ENCODE measurements at places on chromosomes 5 and 9.
A peak's percentile ranks its signal among the peaks of the same experiment; 100 is the strongest.

DNA sequence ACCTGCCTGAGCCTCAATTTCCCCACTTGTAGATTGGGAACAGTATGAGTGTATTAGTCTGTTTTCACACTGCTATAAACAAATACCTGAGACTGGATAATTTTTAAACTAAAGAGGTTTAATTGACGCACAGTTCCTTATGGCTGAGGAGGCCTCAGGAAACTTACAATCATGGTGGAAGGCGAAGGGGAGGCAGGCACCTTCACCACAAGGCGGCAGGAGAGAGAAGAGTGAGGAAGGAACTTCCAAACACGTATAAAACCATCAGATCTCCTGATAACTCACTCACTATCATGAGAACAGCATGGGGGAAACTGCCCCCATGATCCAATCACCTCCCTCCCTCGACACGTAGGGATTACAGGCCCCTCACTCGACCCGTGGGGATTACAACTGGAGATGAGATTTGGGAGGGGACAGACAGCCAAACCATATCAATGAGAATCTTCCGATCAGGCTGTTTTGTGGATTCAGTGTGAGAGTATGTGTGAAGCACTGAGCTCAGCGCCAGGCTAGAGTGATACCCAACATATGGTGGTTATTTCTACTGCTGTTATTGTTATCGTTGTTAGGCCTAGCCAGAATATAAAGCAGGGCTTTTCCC lies 14.6 kb upstream of the LMX1B start:
- no peak for DNase-seq

DNA sequence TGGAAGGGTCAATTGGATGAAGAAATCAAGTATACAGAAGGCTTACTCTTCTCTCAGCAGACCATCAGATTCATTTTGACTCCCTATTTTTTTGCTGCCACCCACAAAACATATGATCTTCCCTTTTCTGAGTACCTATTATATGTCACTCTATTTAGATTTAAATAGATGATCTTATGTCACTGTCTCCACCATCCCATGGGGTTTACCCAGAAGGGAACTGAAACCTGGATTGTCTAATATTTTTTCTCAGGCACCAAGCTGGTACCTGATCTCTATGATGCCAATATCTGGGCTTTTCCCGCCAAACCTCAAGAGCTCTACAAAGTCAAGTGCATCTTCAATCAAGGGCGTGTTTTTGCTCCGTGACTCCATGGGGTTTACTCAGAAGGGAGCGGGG lies 118.7 kb downstream of the GAS1 start:
- DNase-seq = no peak

DNA sequence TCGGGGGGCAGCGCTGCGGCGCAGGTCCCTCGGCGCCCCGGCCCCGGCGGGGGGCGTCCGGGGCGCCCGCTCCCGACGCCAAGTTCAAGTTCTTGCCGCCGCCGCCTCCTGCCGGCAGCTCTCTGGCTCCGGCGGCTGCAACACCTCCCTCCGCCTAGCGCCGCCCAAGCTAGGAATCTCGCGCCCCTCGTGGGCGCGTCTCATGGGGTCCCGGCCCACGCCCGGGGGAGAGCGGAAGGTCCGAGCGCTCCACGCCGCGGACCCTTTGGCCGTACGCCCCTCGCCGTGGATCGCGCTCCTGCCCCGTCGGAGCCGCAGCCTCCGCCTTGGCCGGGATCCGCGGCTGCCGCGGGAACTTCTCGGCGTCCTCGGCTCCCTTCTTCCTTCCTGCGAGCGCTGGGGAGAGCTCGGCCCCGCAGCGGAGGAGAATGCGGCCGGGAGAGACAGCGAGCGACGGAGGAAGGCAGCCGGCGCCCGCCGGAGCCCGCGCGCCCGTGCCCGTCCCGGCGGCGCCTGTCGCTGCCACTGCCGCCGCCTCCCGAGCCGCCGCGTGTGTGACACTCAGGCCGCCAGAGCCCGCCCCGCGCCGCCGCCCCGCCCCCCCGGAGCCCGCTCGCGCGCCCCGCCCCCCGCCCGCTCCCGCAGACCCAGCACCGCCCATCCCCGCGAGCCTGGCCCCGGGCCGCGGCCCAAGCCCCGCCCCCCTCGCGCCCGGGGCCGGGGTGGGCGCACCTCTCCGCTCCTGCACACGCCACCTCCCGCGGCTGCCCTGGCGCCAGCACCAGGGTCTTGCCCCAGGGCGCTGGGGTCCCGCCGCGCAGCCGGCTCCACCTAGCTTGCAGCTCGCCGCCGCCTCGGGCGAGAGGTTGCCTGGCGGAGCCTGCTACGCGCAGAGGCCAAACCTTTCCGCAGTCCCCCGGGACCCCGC lies at the start of gene SHB:
SHB (minus strand) TSS at position 527 of the 928 bp plus-strand sequence. CDS start 582 bp downstream, outside the sequence.
- DNase-seq = peak; percentile 72

GRCh38 chr5:66436721-66437120 lies 159.5 kb upstream of the MAST4 start:
- no peak for DNase-seq

DNA sequence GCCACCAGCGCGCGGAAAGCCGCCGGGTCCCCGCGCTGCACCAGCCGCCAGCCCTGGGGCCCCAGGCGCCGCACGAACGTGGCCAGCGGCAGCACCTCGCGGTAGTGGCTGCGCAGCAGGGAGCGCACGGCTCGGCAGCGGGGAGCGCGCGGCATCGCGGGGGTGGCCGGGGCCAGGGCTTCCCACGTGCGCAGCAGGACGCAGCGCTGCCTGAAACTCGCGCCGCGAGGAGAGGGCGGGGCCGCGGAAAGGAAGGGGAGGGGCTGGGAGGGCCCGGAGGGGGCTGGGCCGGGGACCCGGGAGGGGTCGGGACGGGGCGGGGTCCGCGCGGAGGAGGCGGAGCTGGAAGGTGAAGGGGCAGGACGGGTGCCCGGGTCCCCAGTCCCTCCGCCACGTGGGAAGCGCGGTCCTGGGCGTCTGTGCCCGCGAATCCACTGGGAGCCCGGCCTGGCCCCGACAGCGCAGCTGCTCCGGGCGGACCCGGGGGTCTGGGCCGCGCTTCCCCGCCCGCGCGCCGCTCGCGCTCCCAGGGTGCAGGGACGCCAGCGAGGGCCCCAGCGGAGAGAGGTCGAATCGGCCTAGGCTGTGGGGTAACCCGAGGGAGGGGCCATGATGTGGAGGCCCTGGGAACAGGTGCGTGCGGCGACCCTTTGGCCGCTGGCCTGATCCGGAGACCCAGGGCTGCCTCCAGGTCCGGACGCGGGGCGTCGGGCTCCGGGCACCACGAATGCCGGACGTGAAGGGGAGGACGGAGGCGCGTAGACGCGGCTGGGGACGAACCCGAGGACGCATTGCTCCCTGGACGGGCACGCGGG lies at the start of gene TERT:
TERT (minus strand) TSS at position 234 of the 815 bp plus-strand sequence; CDS start at position 155, 79 bp downstream.
- peak; percentile 80 for DNase-seq

DNA sequence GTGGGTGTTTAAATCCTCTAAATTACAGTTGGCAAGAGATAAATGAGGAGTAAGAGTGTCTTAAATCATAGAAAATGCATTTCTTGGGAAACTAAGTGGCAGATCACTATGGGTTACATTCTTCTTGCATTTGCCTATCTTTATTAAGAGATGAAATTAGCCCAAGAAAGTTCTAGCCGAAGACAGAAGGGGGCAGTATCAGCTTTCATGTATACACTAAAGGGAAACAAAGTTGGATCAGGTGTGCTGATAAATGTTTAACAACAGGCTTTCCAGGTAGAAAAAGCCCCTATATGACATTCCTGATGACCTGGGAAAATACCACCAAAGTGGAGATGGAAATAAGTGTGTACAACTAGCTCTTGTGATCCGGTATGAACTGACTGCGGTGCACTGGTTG lies 81.9 kb upstream of the TLR4 start:
- no peak for DNase-seq

DNA sequence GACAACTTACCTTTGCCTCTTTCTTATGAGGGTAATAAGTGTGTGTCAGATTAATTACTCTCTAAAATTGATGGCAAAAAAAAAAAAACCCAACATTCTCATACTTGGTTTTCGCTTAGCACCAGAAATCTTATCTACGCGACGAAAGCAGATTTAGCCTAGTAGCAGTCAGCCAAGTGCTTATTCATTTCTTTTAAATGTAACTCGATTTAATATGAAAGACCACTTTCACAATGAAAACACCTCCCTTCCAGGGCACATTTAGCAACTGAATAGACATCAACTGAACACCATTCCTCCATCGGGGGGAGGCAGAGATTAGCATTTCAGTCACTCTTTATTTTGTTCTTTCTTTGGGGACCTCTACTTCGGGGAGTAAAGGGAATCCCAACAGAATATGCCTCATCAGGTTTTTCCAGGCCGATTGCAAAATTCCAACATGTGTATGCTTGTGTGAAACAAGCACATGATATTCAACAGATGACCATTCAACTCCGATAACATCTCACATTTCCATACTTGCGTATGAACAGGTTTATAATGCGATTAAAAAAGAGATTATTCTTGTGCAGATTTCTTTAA lies 124.1 kb upstream of the RETREG1 start:
- DNase-seq = no peak

- DNase-seq = no peak
These were observed 26.1 kb downstream of the PLPPR1 start for GRCh38 chr9:101054657-101055056.

- no peak for DNase-seq
These were observed 53.1 kb downstream of the NXNL2 start for GRCh38 chr9:88587885-88588649.

DNA sequence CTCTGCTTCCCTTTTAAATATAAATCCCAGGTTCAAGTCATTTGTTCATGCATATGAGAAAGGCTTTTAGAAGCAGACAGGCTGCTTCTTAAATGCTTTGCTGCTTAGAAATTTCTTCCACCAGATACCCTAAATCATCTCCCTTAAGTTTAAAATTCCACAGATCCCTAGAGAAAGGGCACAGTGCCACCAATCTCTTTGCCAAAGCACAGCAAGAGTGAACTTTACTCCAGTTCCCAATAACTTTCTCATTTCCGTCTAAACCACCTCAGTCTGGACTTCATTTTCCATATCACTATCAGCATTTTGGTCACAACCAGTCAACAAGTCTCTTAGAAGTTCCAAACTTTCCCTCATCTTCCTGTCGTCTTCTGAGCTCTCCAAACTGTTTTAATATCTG lies 679.8 kb upstream of the FTMT start:
- DNase-seq = no peak

GRCh38 chr5:100731768-100732167 lies 171.3 kb downstream of the ST8SIA4 start:
- no peak for DNase-seq

- no peak for DNase-seq
These were observed 155.8 kb downstream of the DRD1 start for GRCh38 chr5:175288048-175288621.

GRCh38 chr9:100452894-100453293 lies 20.1 kb upstream of the TMEFF1 start:
- DNase-seq = no peak

GRCh38 chr5:10157085-10157669 lies 92.5 kb downstream of the ATPSCKMT start:
- DNase-seq = no peak

GRCh38 chr5:34913072-34913471 lies 2.2 kb downstream of the RAD1 start:
- DNase-seq = no peak

DNA sequence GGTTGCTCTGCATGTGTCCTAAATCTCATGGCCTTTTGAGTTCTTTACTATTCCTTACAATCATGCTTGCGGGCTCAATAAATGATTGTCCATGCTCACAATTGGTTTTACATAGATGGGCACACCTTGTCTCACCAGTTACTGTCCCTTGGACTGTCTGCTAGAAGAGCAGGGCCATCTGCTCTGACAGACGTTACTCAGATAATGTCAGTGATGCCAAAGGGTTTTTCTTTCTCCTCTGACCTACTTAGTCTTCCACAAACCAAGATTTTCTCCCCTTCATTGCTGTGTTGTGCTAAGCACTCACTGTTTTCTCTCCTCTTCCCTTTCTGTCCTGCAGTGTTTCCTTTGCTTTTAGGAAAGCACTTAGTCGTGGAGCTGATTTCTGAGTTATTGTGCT lies 562.3 kb downstream of the KIF4B start:
- DNase-seq = no peak

GRCh38 chr5:91382530-91383026 lies 539 bp downstream of the ARRDC3 start:
- no peak for DNase-seq

- DNase-seq = no peak
These were observed 10.5 kb upstream of the TRIM36 start for GRCh38 chr5:115180165-115180709.

- DNase-seq = no peak
These were observed 80.7 kb upstream of the TNFAIP8 start for GRCh38 chr5:119275146-119275545.

GRCh38 chr9:37338218-37338617 lies 84.3 kb upstream of the GRHPR start:
- DNase-seq = no peak

- DNase-seq = peak; percentile 82
These were observed 38.3 kb downstream of the FAM78A start for GRCh38 chr9:131237931-131238401.

DNA sequence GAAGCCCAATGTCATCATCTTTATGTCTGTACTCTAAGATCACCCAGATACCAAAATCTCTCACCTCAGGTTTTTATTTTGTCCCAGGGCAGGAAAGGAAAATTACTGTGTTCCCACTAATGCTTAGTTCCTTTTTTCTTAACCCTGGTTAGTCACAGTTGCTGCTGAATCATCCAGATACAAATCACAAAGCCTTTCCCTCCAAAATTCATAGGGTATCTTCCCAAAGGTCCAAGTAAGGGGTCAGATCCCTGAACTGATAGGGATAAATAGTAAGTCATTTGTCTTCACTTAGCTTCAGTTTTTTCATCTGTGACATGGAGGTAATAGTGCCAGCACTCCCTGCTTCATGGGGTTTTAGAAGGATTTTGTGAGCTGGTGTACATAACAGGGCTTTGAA lies 2.2 kb downstream of the PLCXD3 start:
- DNase-seq = no peak

- DNase-seq = no peak
These were observed 48.8 kb downstream of the SH3GL2 start for GRCh38 chr9:17627641-17628040.

GRCh38 chr9:117936185-117937130 lies 232.3 kb downstream of the TLR4 start:
- no peak for DNase-seq

DNA sequence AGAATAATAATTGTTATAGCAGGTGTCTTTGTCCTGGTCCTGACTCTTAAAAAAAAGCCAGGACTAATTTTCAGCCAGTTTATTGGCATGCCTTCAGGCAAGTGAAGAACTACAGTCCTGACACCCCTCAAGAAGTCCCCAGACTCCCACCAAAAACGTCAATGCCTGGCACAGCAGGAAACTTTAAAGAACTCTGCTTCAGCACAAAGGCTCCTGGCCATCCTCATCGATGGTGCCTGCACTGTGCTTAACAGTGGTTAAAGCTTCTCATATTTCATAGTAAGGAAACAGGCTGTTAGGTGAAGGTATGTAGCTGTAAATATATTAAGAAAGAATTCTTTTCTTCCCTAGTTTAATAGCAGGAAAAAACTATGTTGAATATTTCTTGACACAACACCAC lies 280.1 kb upstream of the PUM3 start:
- no peak for DNase-seq

- DNase-seq = no peak
These were observed 2.8 kb downstream of the GRHPR start for GRCh38 chr9:37425298-37425752.

DNA sequence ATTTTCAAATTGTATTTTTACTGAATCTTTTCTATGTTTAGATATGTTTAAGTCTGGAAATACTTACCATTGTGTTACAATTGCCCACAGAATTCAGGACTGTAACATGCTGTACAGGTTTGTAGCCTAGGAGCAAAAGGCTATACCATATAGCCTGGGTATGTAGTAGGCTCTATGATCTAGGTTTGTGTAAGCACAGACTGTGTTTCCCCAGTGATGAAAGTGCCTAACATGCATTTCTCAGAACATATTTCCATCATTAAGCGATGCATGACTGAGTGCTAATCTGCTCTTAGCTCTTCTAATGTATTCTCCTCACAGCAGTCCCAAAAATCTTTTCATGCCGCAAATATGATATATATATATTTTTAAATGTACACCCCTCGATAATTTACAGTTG lies 166.7 kb upstream of the PPP2R2B start:
- DNase-seq = no peak

All from activated T-cell treated with anti-CD3 and anti-CD28 coated beads for 24 hours (primary cell).